Motor neuron (in vitro differentiated cells): ENCODE measurements at places on chromosomes 16 and 17. TPM values are rescaled to one million over a fixed set of nuclear protein-coding genes. Genes with fewer than 3 reads are reported as not detected.

DNA sequence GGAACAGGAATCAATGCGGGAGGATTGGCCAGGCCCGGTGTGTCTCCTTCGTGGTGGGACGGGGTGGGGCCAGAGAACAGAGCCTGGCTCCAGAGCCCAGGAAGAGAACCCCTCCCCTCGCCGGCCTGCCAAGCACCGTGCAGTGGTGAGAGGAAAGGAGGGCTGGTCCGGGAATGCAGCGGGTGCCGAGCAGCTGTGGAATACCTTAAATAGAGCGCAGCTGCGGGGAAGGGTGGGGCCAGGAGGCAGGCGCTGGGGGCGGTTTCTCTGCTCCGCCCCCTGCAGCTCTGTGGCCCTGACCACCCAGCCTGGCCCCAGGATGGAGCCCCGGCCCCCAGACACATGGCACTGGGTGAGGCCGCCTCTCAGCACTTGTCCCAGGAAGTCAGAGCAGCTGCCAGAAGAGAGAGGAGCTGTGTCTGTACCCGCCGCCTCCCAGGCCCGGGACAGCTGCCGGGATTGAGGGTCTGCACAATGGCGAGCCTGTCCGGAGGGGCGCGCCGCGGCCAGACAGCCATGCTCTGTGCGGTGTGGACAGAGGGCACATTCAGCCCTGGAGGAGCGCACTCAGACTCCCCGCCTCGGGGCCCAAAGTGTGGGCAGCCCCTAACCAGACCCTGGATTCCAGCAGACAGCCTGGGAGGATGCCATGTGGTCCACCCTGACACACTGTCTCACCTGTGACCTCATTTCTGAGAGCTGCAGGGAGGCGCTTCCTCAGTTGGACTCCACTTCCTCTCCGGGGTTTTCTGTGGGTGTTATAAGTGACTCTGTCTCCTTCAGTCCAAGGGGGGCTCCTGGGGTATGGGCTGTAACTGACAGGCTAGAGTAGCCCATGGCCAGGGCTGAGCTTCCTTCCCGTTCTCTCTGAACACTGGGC, 268.8 kb downstream of the SEC14L1 start:
- peak; percentile 72 for ATAC-seq

DNA sequence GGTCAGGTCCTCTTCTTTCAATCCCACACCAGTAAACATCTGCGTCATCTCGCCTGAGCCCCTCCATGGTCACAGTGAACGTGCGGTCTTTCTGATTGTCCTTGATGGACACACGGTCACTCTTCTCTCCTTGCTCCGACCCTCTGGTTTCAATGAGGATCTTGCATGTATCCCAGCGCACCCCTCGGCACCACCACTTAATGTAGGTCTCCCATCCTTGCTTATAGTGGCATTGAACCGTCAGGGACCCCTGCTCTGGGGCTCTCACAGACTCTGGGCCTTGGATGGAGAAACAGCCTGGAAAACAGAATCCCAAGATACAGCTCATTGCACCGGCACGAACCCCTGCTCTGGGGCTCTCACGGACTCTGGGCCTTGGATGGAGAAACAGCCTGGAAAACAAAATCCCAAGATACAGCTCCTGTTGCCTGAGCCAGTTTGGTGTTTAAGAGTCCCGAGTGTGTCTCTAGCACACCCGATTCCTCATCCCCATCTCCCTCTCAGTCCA, 5.4 kb downstream of the CD300LB start:
- ATAC-seq, result no peak

- no peak for ATAC-seq
Measured at GRCh38 chr17:66445229-66445628, 142.8 kb downstream of the PRKCA start.

GRCh38 chr17:29179232-29180033, 765 bp downstream of the MYO18A start:
- ATAC-seq, result peak; percentile 29

The IRX5 gene
- total RNA-seq, result 0.63 and 2.5 TPM in 2 replicates
